ENCODE measurements at places on chromosomes 7 and 10.
A peak's percentile ranks its signal among the peaks of the same experiment; 100 is the strongest.

GRCh38 chr10:119859420-119860258, 13.0 kb downstream of the MCMBP start:
- no peak for DNase-seq

- no peak for DNase-seq
These were observed 10.4 kb upstream of the ASCC1 start for GRCh38 chr10:72226418-72227027.

DNA sequence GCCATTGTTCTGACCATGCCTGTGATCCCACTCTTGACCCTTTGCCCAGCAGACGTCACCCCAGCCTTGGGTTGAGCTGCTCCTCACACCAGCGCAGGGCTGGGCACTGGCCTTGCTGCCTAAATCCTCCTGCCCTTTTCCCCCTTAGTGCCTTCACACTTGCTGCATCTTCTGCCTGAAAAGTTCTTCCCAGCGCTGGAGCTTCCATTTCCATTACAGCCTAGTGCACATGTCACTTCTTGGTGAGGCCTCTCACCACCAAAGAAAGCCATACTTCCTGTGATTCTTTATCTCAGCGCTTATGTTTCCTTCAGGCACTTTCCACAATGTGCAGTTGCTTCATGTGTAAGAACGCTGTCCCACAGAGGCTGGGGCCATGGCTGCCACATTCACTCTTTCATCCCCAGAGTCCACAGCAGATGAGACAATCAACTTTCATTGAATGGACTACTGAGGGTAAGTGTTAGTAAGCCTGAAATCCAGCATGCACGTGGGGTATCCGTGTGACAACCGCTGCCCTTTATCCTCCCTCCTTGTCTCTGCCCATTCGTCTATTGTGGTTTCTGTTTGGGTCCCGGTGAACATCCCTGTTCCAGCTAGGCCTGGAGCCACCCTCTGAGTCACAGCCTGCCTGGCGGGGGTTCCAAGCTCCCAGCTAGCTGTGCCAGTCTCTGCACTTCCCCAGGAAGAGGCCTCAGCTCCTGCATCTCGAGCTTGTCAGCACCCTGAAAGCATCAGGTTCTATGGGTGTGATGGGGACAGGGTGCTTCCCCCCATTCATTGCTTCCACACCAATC, 37.3 kb downstream of the ADRA2A start:
- no peak for DNase-seq

DNA sequence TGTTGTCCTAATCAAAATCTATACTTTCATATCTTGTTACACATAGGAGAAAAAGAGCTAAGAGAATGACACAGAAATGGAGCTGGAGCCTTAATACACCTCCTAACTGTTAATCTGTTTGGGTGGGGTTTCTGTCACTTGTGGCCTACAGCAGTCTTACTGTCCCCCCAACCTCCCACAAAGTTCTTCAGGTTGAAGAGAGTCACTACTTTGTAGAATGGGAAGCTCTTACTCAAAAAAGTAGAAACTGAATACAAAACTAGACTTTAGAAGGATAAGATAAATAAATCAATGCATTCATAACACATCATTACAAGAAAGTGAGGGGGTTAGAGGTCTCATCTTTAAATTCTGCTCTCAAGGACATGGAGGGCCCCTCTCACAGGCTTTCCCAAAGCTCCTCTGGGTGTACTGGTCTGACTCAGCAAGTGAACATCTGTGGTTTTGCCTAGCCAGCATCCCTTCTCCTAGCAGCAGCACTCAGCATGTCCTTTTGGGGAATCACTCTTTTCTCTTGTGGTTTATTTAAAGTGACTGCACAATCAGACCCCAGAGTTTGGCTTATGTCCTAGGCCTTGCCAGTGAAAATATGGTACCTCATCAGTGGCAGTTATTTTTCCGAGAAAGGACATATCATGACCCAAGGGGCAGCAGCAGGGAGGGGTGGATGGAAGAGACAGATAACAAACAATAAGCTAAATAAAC, 2.0 kb upstream of the BLVRA start:
- DNase-seq: no peak

DNA sequence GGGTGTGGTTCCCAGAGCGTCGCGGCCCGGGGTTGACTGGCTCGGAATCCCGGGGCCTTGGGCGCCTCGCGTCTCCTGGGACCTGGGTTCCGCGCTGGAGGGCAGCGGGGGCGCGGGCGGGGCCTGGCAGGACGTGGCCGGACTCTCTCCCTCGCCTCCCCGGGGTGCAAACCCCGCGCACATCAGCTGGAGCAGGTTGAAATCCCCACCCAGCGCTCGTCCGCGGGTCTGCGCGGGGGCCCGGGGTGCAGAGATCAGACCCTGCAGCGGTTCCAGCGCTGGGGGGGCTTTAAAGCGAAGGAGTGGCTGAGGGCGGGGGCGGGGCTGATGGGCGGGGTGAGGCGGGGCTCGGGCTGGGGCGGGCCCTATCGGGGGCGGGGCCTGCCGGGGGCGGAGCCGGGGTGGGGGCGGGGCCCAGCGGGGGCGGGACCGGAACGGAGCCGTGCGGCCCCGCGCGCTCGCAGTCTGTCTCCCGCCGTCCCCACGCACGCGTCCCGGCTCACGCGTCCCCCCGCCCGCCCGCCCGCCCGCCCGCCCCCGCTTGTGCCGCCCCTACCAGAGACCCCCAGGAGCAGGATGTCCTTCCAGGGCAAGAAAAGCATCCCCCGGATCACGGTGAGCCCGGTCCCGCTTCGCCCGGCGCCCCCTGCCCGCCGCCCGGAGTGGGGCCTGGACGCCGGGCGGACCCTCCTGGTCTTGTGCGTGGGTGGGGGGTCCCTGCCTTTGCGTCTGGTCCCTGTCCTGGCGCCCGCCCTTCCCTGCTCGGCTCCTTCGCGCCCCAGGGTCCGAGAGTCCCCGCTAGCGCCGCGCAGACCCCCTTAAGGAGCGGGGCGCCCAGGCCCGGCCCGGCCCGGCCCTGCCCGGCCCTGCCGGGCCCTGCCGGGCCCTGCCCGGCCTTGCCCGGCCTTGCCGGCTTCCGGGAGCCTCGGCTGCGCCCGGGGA, at the start of gene DPYSL4:
DPYSL4 (plus strand) TSS at position 461 of the 942 bp plus-strand sequence; CDS start at position 577, 116 bp downstream.
- DNase-seq: no peak

GRCh38 chr10:96470116-96470743, 43.5 kb downstream of the TLL2 start:
- peak; percentile 14 for DNase-seq

DNA sequence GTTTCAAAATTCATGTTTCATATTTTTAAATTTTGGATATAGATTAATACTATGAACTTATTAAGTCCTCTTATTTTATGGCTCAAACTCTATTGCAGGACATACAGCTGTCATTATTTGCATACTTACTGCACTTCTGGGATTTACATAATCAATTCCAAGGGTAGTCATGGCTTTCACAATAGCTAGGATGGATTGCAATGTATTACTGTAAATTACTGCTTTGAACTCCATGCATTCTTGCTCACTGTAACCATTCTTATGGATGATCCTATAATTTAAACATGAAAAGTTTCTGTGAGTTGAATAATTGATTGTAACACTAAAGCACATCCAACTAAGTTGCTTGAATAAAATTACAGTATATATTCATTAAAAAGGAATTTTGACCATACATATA, 23.5 kb downstream of the GNAT3 start:
- no peak for DNase-seq

DNA sequence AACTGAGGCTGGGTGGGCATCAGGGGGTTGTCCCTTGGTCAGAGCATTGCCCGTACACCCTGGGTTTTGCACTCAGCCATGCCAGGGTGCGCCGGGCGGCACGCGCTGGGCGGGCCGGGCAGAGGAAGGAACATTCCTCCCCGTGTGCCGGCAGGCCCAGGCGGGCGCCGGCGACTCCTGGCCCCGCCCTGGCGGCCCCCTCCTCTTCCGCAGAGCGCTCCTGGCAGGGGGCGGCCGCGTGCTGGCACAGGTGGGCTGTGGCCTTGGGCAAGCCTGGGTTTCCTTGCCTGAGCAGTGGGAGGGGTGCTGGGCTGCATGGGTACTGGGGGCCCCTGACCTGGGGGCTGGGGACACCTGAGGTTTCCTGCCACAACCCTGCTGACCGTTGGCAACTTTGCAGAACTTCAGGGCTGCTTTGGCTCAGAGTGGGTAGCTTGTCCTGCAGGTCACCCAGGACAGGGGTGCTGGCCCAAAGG, 3.9 kb downstream of the LFNG start:
- DNase-seq: peak; percentile 63

- no peak for DNase-seq
These were observed 50.0 kb upstream of the PPP1R3C start for GRCh38 chr10:91682912-91683311.

- no peak for DNase-seq
These were observed 114.2 kb upstream of the ADAM12 start for GRCh38 chr10:126502441-126502840.

DNA sequence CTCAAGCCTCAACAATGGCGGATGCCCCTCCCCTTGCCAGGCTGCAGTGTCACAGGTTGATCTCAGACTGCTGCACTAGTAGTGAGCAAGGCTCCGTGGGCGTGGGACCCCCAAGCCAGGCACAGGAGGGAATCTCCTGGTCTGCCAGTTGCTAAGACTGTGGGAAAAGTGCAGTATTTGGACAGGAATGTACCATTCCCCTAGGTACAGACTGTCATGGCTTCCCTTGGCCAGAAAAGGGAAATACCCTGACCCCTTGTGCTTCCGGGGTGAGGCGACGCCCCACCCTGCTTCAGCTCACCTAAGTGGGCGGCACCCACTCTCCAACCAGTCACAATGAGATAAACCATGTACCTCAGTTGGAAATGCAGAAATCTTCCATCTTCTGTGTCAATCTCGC, 44.0 kb upstream of the TMEM243 start:
- no peak for DNase-seq

DNA sequence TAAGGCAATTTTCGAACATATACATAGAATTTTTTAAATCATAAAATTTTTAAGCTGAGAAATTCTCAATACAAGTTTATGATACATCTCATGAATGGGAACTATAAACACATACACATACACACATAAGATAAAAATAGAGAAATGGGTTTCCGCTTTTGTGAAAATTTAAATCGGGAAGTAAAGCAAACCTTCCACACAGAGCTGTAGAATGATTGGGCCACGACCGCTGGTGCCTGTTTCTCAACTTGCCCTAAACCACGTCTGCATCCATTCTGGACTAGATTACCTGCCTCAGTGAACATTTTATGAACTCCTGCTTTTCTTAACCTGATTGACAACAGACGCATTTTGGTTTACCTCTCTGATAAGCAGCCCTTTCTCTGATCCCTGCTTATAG, 264.4 kb downstream of the SKAP2 start:
- DNase-seq: no peak

GRCh38 chr10:74827045-74827441, 643 bp downstream of the KAT6B start:
- no peak for DNase-seq

DNA sequence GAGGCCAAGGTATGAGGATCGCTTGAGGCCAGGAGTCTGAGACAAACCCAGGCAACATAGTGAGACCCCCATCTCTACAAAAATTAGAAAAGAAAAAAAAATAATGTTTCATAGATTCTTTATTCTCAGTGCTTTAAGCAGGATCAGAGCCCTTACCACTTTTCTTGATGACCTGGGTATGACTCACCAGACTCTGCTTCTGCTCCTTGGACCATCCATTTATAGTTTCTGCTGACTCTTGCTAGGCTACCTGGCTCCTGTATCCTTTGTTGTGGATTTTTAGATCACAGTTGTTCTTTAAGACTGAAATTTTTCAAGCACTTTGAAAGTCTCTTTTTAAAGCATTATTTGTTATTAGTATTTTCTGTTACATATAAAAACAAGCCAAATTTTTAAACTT, 411.1 kb downstream of the GFRA1 start:
- no peak for DNase-seq

DNA sequence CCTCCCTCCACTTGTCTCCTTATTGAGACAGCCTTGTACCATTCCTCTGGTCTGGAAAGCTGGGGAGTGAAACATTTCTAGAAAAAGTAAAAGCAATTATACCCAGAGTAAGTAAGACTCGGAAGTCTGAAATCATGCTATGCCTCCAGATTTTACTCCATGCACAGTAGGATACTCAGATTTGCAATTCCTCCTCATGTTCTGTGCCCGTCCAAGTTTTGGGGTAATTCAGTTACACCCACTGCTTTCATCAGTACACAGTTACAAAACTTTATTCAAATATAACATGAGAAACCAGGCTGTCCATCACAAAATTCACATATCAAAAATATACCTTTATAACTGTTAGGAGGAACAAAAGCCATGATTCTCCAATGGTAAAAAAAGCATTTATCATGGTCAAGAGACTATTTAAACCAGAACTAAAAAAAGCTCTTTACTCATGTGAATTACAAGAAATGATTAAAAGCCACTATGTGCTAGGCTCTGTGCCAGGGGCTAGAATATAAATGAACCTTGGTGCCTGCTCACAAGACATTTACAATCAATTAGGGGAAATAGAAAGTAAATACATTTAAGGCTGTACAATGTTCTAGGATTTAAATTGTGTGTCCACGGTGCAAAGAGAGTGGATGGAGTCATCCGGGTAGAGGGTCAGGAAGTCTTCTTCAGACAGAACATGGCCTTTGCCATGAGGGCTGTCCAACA, 320.2 kb downstream of the ELMO1 start:
- DNase-seq: no peak

- DNase-seq: peak; percentile 85
These were observed 46.3 kb downstream of the PDK4 start for GRCh38 chr7:95549818-95550529.
